Activated naive CD4-positive, alpha-beta T cell treated with anti-CD3 and anti-CD28 coated beads, Interleukin-2, amount 50 U/mL, for 16 hours (primary cell): ENCODE measurements at places on chromosomes 16 and 17.

DNA sequence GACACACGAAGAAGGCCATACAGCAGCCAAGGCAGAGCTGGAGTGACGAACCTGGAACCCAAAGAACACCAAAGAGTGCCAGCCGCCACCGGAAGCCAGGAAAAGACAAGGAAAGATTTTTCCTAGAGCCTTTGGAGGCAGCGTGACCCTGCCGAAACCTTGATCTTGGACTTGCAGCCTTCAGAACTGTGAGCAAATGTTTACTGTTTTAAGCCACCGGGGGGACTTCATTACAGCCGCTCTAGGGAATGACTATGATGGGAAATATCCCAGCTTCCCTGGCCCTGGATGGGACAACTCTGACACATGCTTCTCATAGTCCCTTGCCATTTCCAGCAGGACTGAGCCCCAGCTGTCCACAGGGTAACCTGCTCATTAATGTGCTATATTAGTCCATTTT, 270.6 kb downstream of the HAPSTR1 start:
- DNase-seq, result no peak

DNA sequence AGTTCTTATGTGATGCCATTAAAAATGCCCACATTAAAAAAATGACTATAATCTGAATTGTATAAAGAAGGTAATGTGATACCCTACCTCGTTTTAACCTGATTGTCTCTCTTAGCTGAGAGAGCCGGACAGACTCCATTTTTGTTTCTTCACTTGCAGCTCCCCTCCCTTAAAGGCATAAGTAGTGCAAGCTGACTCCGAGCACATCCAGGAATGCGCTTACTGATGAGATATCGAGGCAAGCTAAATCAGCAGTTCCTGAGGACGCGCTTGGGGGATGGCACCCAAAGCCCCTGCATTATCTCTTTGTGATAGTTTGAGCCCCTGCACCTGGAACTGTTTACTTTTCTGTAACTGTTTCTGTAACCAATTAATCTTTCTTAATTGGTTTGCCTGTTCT, 6.3 kb downstream of the KRT24 start:
- DNase-seq, result no peak

GRCh38 chr17:7241090-7241733, 1.0 kb downstream of the GABARAP start:
- DNase-seq, result no peak

GRCh38 chr17:70919241-70919640, 749.9 kb downstream of the KCNJ2 start:
- DNase-seq, result no peak

- no peak for DNase-seq
These were observed 646.7 kb upstream of the SALL1 start for GRCh38 chr16:51797669-51798259.

- DNase-seq, result no peak
These were observed 1.3 kb downstream of the USP36 start for GRCh38 chr17:78839235-78839761.

GRCh38 chr17:49577963-49578362, 2.3 kb downstream of the NXPH3 start:
- DNase-seq, result no peak
